Left forelimb (tissue), 1 donor: ENCODE measurements at places on chromosomes 1 and 21.

DNA sequence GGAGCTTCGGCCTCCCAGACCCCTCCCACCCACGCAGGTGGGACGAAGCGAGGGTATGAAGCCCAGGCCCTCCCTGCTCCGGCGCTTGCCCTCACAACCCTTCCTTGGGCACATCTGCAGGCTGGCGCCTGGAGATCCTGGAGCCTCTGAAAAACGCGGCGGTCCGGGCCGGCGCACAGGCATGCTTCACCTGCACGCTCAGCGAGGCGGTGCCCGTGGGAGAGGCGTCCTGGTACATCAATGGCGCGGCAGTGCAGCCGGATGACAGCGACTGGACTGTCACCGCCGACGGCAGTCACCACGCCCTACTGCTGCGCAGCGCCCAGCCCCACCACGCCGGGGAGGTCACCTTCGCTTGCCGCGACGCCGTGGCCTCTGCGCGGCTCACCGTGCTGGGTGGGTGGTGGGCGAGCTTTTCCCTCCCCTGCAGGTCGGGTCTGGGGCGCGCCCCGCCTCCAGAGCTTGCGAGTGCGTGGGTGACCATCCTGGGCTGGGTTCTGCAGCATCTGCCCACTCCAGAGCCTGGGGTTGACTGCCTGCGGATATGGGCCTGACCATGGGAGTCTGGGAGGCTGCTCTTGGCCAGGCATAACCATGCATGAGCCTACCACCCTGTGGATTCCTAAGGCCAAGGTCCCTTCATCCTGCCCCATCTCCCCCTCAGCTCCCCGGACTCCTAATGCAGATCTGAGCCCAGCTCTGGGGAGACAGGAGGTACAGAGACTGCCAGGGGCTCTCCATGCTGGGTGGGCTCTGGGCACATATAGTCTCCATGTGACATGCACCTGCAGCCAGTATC is 89.8 kb downstream of the TRIM11 start:
- peak; percentile 48 for DNase-seq

DNA sequence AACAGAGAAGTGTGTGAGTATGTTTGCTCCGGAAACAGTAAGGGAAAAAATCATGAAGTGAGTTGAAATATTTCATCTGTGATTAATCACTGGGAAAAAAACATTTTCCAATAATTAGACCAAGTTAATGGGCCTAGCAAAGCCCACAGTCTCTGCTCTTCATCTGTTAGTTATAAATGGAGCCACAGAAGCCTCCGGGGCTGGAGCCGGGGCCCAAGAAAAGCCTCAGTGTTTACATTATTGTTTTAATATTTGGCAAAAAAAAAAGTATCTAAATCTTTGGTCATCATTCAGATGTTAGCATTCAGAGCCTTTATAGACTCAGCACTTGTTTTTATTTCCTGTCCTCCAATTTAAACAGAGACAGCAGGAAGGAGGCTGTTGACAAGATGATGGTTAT is 115.0 kb downstream of the UBE2U start:
- DNase-seq: no peak

DNA sequence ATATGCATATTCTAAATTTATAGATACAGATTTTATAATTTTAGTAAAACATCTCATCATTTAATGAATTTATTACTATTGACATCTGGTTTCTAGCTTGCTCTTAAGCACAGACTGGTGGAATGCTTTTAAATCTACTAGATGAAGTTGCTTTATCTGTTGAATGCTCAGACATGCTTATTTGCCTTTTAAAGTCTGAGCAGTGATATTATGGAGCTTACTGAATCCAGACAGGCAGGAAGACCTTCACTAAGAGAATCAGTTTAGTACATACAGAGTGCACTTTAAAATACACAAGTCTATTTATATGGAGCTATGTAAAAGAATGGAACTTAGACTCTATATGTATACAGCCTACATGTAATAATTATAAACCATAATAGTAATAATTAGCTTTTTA is 16.6 kb downstream of the SDCCAG8 start:
- no peak for DNase-seq

DNA sequence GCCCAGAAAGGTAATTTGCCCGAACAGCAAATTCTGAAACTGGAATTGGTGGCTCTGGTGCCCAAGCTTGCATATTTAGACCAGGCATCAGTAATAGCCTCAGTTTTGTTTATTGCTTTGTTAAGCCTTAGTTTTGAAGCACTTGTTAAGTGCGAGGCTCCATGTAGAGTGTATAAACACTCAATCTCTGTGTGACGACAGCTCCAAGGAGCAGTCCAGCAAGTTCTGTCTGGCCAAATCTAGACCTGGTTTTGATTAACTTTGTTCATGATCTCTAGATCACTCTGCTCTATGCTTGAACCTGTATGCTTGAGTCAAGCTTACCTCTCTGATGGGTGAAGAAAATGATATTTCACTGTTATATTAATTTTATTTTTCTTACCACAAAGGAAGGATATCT is 37.4 kb downstream of the DOP1B start:
- no peak for DNase-seq

DNA sequence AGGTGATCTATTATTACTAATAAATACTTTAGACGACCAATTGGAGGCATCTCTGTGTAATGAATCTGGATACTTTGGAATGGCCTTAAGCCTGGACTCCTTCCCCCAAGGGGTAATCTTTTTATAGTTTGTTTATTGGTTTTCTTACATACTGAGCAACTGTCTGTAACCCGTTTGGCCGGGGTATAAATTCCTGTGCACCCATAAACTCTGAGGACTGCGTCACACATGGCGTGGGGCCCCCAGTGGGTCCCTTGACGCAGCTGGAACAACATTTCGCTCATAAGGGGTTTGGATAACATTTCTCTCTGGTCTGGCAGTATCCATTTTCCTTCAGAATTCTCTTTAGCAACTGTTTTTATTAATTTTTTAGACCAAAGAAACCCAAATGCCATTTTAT is 26.5 kb downstream of the SCCPDH start:
- no peak for DNase-seq

DNA sequence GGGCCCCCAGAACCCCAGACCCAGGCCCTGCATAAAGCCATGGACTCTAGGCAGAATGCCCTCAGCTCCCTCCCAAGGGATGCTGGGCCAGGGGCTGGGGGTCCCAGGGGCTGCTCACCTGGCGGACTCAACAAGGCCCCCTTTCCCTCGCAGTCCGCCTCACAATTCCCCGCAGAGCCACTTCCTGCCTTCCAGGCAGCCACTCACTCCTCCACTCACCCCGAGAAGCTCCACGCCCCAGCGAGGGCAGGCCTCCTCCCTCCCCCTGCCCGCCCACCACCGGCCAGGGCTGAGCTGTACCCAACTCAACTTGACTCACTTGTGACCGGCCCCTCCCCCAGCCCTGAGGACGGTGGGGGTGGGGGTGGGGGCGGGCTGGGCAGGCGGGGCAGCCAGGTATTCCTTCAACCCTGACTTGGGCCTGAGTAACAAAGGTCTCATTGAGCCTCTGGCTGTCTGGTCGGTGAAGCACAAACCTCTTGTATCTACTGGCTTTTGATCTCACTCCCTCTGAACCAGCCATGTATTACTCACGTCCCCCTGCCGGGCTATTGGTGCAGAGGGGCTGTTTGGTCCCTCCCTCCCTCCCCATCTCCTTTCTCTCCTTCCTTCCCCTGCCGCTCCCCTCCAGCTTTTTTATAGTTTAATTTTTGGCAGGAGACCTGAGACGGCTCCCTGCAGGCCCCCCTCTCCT is 5.9 kb downstream of the BLACAT1 start:
- no peak for DNase-seq

- no peak for DNase-seq
Measured at GRCh38 chr21:43645136-43645891, 14.0 kb downstream of the HSF2BP start.

DNA sequence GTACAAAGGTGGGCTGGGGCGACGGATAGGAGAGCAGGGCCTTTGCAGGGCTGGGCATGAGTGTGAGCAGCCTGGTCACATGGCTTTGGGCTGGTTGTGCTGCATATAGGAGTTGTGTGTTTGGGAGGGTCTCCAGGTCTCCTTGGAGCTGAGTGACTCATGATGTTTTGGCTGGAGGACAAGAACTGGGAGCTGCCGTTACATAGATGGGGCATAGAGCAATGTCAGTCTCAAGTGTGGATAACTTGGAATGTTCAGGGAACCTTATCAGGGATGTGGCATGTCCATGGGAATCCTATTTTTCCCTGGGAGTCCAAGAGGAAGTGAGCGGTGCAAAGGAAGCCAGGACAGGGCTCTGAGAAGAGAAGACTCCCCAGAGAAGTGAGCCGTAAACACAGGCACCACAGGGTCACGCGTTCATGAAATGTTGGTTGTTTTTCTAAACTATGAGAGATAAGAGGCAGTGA is 136.4 kb upstream of the KCNE2 start:
- DNase-seq: no peak

DNA sequence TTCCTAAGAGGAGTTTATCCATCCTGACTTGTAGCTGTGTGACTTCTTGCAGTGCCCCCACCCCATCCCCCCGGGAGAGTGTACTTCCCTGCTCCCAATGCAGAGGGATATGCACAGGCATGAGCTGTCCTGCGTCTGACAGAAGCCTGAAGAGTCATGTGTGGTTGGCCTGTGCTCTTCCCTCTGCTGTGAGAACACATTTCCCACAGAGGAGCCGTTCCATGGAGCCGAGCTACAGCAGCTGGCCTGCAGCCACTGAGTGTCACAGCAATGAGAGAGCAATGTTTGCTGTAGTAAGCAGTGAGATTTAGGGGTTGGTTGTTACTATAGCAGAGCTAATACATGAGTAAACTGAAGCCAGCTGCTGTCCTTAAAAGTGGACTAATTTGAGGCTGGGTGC is 22.0 kb downstream of the PARS2 start:
- DNase-seq: no peak

DNA sequence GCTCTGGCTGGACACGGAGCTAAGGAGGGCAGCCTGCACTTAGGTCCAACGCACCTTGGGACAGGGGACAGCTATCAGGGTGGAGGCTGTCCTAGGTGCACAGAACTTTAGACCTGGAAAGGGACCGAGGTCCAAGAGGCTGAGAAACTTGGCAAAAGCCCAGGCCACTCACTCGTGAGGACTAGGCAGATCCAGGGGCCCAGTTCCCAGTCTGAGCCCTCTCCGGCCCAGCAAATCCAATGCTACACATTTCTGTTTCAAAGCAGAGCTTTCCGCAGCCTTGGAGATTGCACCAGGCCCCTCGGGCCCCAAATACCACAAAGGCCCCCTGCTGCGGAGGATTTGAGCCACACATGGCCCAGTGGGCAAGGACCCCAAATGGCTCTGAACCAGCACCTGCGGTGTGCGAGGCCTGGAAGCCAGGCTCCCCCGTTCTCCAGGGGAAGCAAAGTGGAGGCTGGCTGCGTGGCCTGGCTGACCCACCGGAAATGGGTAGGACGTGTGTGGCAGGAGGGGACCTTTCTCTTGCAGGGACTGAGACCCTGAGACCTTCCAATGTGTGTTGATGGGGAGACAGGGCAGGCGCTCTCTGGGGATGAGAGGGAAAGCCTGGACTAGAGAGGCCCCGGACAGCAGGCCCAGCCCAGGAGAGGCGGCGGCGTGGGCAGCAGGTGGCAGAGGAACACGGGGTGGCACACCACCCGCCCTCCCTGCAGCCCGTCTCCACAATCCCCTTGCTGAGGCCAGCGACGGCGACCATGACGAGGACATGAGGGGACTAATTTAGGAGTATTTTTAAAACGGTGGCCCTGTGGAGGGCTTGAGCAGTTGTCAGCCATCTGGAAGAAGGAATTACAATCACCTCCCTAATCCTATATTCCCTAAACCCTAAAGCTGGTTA is 118.7 kb downstream of the CASZ1 start:
- DNase-seq: no peak

DNA sequence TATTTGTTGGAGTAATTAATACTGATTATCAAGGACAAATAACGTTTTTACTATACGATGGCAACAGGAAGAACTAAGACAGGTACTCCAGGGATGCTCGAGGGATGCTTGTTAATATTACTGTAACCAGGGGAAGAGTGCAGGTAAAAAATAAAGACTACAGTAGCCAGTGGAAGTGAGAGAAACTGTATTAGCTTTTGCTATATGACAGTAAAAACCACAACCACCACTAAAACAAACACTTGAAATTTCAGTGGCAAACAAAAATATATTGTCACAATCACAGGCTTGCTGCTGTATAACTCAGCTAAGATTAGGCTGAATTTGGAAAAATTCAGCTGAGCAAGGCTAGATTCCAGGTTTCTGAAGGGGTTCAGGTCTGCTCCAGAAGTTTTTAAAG is 812.6 kb upstream of the ADGRL4 start:
- no peak for DNase-seq

- DNase-seq: no peak
Measured at GRCh38 chr21:22728091-22728490, 1729.9 kb downstream of the NCAM2 start.

- no peak for DNase-seq
Measured at GRCh38 chr1:96538111-96538641, 183.4 kb upstream of the PTBP2 start.

GRCh38 chr1:116806245-116806644 is 52.0 kb downstream of the CD2 start:
- DNase-seq: no peak

- no peak for DNase-seq
Measured at GRCh38 chr1:33130297-33130696, 49.3 kb downstream of the AZIN2 start.

DNA sequence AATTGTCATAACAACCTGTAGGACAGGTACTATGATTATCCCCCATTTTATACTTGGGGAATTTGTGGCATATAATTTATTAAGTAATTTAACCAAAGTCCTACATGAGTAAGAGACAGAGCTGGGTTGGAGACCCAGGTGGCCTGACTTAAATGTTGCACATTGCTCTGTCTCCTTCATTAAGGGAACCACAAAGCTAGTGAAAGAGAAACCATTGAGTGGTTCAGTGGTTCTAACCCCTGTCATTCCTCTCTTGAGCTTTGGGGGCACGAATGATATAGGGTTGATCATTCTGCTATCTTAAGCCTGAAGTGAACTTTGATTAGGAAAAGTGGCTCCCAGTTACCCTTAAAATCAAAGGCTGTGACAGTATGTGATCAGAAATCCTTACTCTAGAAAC is 5.3 kb upstream of the MAP3K7CL start:
- no peak for DNase-seq

DNA sequence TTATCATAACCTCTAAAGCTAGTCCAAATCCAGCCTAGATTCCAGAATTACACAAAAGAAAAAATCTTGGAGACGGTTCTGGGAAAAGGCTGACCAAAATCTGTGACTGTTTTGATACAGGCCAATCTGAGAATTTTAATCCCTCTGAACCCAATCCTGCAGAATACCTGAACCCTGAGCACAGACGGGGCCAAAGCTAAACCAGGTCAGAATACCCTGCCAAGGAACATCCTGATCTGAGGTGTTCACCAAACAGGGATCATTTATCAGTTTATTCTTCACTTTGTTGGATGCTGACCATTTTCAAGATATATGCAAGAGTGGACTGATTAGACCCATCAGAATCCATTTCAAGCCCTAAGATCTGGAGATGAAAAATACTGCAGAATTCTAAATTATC is 3.6 kb downstream of the RC3H1 start:
- no peak for DNase-seq
